ENCODE measurements at places on chromosomes 5 and 9.

DNA sequence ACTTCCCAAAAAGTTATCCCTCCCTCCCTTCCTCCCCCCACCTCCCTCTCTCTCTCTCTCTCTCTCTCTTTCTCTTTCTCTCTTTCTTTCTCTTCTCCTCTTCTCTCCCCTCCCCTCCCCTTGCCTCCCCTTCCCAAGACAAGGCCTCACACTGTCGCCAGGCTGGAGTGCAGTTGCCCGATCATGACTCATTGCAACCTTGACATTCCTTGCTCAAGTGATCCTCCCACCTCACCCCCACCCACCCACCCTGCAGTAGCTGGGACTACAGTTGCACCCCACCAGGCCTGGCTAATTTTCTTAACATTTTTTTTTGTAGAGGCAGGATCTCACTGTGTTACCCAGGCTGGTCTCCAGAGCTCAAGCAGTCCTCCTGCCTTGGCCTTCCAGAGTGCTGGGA is 32.8 kb downstream of the VPS13A start:
- no peak for DNase-seq

DNA sequence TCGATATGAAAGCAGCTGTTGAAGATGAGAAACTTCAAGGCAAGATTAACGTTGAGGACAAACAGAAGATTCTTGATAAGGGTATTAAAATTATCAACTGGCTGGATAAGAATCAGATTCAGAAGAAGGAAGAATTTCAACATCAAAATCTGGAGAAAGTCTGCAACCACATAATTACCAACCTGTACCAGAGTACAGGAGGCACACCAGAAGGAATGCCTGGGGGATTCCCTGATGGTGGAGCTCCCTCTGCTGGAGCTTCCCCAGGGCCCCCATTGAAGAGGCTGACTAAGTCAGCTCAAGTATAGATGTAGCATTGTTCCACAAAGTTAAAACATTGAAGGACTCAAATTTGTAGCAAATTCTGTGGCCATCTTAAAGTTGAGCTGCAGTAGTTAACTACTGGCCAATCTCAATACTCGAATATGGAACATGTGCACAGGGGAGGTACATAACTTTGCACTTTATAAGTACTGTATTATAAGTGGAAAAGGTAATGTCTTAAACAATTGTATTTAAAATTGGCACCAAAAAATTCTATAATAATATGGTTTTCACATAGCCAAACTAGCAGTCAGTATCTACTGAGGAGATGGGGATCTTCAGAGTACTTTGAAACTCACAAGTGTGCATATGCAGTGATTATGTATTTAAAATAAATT is 237.5 kb downstream of the CHSY3 start:
- DNase-seq, result peak; percentile 1

- no peak for DNase-seq
Measured at GRCh38 chr9:4420351-4420750, 69.9 kb upstream of the SLC1A1 start.

DNA sequence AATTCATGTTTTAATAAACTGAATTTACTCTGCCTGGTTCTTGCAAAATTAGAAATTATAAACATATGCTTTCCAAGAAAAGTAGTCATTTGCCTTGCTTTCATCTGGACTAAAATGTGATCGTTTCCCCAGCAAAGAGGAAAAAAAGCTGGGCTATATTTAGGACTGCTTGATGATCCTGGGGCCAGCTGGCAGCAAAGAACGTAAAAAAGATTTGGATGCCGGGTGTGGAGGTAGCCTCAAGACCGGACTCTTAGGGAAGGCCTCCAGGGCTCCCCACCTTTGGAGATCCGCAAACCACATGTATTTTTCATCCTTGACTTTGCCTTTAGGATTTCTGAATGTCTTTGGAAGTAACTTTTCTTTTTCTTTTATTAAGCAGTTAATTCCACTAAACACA is 156.1 kb upstream of the SEMA6A start:
- no peak for DNase-seq

- DNase-seq, result no peak
Measured at GRCh38 chr5:77972469-77973252, 196.5 kb upstream of the TBCA start.

GRCh38 chr5:29367176-29367833 is 1826.2 kb upstream of the CDH6 start:
- DNase-seq, result no peak

GRCh38 chr5:585962-586628 is 26.0 kb upstream of the CEP72 start:
- DNase-seq, result no peak

- no peak for DNase-seq
Measured at GRCh38 chr9:83043597-83043996, 19.3 kb downstream of the RASEF start.

DNA sequence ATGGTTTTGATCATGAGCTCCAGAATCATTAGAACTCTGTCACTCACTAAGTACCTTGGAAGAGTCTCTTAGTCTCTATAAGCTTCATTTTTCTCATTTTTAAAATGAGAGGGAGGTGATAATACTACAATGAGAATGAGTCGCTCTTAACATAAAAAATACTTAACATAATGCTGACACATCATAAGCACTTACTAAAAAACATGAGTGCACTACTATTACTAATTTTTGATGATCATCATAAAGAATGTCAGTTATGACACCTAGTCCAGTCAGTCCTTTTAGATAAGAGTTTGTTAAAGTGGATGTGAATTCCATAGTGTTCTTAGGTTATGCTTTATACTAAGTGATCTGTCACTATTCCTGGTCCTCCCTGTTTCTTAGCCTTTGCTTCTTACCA is 200.4 kb upstream of the SLC24A2 start:
- DNase-seq, result no peak

- no peak for DNase-seq
Measured at GRCh38 chr9:76023715-76024195, 133.3 kb downstream of the PCSK5 start.

DNA sequence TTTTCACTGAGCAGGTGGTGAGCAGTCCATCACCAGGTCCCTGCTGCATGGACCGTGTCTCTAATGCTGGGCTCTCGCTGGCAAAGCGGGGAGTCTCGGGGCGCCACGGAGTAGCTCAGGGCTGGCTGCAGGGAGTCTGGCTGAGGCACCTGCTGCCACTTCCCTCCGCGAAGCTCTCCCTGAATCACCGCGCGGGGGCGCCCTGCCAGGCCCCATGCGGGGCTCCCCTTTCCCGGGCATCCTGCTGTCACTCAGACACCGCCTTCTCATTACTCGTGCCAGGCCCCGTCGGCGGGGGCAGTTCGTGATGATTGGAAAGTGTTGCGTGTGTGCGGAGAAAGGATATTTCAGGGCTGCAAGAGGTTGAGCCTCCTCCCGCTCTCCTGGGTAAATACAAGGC is 335.8 kb downstream of the IRX2 start:
- DNase-seq, result no peak

GRCh38 chr5:128237546-128237945 is 154.0 kb downstream of the SLC12A2 start:
- DNase-seq, result no peak

DNA sequence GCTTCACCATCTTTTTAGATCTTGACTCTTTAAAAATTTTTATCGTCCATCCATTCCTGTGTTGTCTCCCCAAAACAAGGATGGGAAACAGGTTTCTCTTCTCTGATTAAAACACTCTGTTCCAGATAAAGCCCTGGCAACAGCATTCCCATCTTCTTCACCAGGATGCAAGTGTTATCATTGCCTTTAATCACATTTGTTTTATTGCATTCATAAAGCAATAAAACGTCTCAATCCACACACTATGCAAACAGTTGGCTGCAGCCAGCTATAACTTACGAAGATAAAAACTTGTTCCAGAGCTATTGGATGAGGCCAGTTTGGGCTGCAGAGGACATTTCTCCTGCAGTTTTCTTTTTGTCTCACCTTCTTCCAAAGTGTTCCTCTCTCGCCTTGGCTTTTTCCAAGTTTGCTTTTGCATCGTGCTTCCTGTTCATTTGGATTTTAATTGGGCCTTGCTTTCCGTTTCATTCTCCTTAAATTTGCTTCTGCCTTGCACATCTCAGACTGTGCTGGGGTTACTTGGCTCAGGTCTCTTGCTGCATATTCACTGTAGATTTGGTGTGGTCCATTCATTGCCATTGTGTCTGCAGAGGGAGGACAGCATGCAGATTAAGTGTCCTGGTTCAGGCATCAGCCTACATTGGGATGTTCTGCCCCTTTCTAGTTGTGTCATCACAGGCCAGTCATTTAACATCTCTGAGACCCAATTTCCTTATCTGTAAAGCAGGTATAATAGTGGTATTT is 136.5 kb upstream of the LIFR start:
- no peak for DNase-seq

- no peak for DNase-seq
Measured at GRCh38 chr5:28065656-28066055, 1027.3 kb upstream of the CDH9 start.

- DNase-seq, result no peak
Measured at GRCh38 chr5:147689426-147689825, 93.1 kb downstream of the JAKMIP2 start.

- no peak for DNase-seq
Measured at GRCh38 chr9:14967450-14968321, 57.5 kb upstream of the FREM1 start.

DNA sequence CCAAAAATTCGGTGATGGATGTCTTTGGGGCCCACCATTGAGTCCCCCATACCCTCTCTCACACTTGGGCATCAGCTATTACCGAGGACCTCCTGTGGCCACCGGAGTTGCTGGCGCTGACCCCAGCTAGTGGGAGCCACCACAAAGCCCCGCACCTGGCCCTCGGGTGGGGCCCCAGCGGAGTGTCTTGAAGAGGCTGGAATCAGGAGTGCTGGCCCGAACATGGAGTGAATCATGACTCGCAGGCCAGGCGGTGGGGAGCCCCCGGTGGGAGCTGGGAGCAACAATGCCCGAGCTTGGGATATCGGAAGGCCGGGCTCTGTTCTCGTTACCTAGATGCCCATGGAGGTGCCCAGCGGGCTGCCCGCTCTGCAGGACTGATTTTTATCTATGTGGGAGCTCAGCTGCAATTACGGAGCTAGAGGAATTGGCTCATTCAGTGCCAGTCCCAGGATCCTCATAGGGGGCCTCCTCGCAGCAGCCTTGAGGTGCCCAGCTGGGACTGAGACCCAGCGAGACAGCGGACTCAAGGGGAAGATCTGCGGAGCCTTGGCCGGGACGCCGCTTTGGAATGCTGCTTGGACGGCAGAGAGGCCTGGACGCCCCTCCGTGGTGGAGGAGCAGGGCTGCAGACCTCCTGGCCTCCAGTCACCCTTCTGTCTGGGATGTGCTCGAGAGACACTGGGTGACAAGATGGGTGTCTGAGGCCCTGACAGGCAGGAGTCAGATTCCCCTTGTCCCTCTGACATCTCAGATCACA is 70.8 kb downstream of the PSMB7 start:
- DNase-seq, result no peak

GRCh38 chr5:19977099-19977498 is 10.9 kb downstream of the CDH18 start:
- no peak for DNase-seq

GRCh38 chr9:87503430-87503829 is 5.8 kb downstream of the DAPK1 start:
- no peak for DNase-seq

DNA sequence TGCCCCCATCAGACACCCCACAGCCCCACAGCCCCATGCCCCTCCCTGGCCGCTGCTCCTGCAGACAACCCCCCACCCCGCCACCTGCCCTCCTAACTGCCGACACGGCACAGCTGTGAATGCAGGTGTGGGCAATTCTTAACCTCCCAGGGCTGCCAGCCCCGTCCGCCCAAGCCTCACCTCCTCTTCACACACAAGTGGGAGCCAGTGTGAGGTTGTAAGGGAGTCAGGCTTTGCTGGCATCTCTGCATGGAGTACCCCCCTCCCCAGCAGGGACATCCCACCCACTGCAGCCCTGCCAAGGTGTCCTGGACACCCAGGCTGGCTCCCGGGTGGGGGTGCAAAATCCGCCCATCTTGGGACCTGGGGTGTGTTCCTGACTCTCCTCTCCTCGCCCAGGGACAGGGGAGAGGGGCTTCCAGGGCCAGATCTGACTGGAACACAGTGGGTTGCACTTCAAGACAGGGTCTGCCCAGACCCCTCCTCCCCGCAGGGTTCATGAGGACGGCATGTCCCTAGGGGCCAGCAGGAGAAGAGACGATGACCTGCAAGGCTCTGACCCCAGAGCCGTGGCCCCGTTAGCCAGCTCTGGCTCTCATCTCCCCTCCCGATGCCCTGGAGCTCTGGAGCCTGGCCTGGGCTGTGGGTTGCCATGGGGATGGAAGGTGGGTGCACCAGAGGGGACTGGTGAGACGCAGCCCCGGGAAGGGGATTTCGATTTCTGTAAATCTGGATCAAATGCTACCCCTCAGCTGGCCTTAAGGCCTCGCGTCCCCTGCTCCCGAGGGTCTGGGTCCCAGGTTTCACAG is 34.4 kb downstream of the SARDH start:
- DNase-seq, result no peak

- DNase-seq, result no peak
Measured at GRCh38 chr5:157280927-157281326, 15.0 kb downstream of the CYFIP2 start.

GRCh38 chr5:34844106-34844505 is 5.1 kb downstream of the TTC23L start:
- DNase-seq, result no peak

GRCh38 chr5:61784341-61784740 is 452.3 kb downstream of the ZSWIM6 start:
- DNase-seq, result no peak

GRCh38 chr5:65391591-65391990 is 90.1 kb downstream of the ADAMTS6 start:
- DNase-seq, result no peak

- no peak for DNase-seq
Measured at GRCh38 chr5:52876456-52876855, 88.7 kb downstream of the ITGA1 start.

DNA sequence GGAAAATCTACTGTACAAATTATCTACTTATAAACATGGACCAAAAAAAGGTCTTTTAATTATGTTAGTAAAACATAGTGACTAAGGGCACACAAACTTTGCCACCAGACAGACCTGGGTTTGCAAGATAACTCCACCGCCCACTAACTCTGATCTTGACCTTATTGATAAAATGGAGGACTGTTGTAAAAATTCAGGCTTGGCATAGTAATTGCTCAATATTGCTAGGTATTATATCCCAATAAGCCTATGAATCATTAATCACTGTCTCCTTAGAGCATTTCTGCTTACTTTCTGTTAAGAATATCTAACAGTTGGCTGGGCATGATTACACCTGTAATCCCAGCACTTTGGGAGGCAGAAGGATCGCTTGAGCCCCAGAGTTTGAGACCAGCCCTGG is 3.8 kb downstream of the C9orf40 start:
- DNase-seq, result no peak

All from stimulated activated CD4-positive, alpha-beta T cell treated with anti-CD3 and anti-CD28 coated beads, Interleukin-15, amount 100 ng/mL, for 1 hour (primary cell).